ENCODE measurements at places on chromosomes 11 and 22.

- no peak for DNase-seq
These were observed 897 bp downstream of the MAP6 start for GRCh38 chr11:75667831-75668450.

DNA sequence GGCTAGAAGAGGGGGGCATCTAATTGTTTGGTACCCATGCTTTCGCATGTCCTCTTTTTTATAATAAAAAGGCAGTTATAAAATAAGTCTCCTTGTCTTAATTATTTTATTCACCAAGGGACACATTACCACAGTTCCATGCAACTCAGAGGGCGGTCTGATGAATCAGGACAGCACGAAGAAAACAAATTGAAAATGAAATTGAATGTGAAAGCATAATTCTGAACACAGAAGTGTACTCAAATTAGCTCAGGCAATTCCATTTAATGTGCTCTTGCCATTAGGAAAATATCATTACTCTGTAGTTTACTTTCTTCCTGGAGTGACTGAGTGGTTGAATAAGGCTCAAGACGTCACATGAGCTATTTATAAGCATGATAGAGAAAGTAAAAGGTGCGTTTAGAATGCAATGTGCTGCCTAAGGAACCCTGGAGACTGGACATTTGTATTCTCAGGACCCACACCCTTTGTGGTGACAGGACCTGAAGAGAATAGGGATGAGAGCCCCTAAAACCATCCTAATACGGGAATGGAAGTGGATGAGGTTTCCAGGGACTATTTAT lies 59.6 kb downstream of the MTNR1B start:
- DNase-seq, result no peak

DNA sequence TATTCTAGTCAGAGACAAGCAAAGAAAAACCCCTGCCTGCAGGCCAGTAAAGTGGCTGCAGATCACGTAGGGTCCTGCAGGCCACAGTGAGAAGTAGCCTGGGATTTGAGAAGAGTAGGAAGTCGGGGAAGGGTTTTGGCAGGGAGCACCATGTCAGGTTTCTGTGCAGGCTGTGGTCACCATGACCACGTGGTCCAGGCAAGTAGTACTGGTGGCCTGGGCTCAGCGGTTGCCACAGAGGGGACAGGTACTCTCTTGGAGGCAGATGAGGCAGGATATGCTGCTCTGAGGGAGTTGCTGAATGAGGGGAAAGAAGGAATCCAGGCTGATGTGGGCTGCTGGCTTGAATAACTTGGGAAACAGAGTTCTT lies 46.5 kb downstream of the PISD start:
- DNase-seq, result no peak

- DNase-seq, result no peak
These were observed 110.3 kb downstream of the DSCAML1 start for GRCh38 chr11:117686711-117687110.

GRCh38 chr22:44659140-44659539 lies 42.9 kb upstream of the PRR5 start:
- no peak for DNase-seq

GRCh38 chr11:84396521-84396920 lies 1110.4 kb upstream of the CCDC90B start:
- no peak for DNase-seq

- no peak for DNase-seq
These were observed 10.1 kb downstream of the RAG1 start for GRCh38 chr11:36577859-36578258.

DNA sequence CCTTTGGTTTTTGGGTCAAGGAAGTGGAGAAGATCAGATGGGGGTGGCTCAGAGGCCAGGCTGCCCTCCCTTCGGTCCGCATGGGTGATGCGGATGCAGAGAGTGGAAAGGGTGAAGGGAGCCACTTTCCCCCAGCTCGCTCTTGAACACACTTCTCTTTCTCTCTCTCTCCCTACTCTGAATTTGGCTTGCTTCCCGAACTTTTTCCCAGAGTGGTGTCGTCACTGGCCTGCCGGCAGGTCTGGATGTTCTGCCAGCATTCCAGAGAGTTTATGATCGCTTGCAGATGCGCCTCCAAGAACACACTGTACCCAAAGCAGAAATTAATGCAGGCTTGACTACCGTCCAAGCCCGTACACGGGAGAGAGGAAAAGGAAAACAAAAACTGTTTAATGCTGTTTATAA lies 103.2 kb downstream of the ZBTB16 start:
- no peak for DNase-seq
